ENCODE measurements at places on chromosomes 6 and 20.

- peak; percentile 44 for DNase-seq
These were observed 20.6 kb upstream of the ECI2 start for GRCh38 chr6:4155848-4156466.

GRCh38 chr6:96545882-96546281 is 17.0 kb upstream of the FHL5 start:
- DNase-seq: no peak

DNA sequence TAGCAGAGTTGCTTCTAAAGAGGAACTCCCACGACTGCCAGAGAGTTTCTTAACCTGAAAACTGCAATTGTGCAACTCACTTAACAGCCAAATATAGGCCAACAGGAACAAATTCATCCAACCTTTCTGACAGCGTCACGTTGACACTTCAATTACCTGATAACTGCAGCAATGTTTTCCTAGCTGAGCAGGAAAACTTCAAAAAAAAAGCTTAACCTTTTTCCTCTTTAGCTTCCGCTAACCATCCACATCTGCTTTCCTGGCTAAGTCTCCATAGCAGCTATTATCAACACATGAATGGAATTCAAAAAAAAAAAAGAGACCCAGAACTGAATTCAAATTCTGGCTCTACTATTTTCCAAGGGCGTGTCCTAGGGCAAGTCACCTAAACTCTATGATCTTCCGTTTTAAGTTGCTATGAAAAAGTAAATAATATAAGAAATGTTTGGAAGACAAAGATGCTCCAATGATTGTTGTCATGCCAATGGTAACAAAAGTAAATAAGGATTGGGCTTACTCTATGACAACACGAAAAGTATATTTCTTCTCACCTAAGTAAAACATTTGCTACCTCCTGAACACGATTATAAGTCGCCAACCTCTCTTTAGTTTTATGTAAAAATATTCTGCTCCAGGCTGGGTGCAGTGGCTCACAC is 524.6 kb upstream of the JARID2 start:
- no peak for DNase-seq

DNA sequence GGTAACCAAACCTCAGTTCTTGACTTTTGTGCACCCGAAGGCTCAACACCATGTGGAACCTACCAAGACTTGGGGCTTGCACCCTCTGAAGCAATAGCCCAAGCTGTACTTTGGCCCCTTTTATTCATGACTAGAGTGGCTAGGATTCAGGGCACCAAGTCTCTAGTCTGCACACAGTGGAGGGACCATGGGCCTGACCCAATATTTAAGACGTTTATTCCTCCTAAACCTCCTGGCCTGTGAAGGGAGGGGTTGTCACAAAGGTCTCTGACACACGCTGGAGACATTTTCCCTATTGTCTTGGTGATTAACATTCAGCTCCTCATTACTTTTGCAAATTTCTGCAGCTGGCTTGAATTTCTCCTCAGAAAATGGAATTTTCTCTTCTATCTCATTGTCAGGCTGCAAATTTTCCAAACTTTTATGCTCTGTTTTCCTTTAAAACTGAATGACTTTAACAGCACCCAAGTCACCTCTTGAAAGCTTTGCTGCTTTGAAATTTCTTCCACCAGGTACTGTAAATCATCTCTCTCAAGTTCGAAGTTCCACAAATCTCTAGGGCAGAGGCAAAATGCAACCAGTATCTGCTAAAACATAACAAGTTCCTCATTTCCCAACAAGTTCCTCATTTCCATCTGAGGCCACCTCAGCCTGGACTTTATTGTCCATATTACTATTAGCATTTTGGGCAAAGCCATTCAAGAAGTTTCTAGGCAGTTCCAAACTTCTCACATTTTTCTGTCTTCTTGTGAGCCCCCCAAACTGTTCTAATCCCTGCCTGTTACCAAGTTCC is 481.4 kb upstream of the BTBD3 start:
- DNase-seq: no peak

DNA sequence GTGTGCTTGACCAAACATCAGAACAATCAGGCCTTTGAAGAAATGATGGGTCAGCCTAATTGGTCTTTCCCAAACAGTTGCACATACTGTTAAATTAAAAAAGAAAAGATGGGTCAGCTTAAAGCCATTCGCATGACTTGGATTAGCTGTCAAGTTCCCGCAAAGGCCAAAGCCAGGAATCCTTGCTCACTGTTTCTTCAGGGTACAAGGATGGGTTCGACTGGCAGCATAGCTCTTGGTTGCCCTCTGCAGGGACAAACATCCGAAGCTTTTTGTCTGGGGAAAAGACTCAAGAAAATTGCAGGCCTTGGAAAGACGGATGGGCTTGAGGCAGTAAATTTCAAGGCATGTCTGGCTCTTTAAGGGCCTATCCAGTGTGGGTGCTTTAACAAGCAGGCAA is 168.0 kb downstream of the HDGFL1 start:
- peak; percentile 38 for DNase-seq

- no peak for DNase-seq
These were observed 348.8 kb downstream of the TFAP2B start for GRCh38 chr6:51167468-51167867.

All from AG04449 (cell line).